ENCODE measurements at places on chromosomes 2 and 18.

DNA sequence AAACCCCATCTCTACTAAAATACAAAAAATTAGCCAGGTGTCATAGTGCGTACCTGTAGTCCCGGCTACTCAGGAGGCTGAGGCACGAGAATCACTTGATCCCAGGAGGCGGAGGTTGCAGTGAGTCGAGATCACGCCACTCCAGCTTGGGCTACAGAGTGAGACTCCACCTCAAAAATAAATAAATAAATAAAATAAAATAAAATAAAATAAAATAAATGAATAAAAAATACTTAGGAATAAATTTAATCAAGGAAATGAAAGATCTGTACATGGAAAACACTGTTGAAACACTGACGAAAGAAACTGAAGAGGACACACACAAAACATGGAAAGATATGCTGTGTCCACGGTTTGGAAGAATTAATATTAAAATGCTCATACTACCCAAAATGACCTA, 56.5 kb upstream of the ASPRV1 start:
- no peak for DNase-seq

GRCh38 chr2:33342705-33343104, 133.7 kb upstream of the RASGRP3 start:
- no peak for DNase-seq

DNA sequence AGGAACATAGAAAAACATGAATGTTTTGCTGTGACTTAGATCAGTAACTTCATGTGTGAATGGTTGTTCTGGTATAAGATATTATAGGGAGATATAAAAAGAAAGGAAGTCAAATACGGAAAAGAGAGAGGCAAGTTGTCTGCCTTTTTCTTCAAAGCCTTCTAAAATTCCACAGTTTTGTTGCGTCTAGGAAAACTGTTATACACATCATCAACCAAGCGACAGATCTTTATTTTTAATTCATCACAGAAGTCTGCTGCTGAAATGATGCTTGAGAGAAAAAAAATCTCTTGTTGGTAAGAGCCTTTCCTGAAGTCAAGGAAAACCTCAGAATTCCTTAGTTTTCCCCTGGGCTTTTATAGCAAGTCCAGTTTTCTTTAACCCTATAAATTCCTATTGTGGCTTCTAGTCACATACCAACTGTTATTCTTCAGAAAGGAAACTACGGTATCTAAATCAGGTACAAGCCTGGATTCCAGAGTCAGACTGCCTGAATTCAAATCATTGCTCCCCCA, 36.3 kb upstream of the TANC1 start:
- no peak for DNase-seq

DNA sequence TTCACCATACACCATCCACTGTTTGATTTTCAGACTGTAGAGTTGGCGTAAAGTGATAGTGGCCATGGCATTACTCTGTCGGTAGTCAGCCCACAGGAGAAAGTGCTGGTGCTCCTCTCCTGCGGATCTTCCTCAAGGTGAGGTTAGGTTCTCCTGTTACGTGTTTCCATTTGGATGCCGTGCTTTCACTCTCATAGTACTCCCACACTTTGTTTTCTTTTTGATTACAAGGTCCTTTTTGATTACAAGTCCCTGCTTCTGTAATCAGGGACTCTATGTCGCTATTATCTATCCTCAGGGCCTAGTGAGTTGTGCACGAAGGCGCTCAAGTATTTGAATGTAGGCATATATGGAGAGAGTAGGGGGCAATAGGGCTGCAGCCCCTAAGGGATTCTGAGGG, 4.3 kb downstream of the TAF4B start:
- no peak for DNase-seq

DNA sequence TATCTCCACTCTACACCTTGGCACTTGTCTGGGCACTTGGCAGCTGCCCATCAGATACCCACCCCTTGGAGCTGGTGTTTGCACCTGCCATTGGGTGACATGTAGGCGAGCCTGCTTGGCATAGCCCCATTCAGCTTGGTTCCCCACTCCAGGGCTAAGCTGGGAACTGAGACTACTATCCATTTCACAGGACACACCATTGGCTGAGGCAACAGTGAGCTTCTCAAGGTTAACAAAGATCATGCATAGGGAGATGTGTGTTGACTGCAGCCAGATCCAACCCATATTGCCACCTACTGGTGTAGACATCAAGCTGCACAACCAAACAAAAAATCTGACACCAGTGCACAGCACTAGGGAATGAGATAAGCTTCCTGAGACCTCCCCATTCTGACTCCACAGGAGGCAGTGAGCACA, 1389.8 kb upstream of the TMEFF2 start:
- peak; percentile 11 for DNase-seq

DNA sequence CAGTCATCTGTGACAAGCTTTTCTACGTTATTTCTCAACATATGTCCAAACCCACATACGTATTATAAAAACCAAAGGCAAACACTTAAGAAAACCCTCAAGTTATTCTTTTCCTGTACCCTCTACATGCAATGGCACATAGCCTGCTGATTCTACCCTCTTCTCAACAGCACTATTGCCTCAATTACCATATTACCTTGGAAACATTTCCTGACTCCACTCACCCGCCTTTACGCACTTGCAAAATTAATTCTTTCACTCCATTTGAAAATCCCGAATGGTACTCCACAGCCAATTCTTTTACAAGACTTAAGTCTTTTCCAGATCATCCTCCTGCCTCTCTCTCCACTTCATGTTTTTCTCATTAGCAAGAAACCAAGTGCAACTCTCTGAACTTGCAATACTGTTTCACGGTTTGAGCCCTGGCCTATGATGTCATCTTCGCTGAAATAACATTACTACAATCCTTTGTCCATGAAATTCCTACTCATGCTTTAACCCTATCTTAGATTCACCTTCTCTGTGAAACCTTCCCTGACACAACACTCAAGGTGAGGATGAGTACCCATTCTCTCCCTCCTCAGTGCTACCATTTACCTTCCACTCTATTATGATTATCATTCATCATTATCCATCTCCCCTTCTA, 29.0 kb downstream of the SESTD1 start:
- DNase-seq, result no peak
